HCEC 1CT (cell line): ENCODE measurements at places on chromosomes 16 and 17.

- no peak for DNase-seq
Observed at GRCh38 chr17:28346746-28347246, 10.5 kb downstream of the POLDIP2 start.

DNA sequence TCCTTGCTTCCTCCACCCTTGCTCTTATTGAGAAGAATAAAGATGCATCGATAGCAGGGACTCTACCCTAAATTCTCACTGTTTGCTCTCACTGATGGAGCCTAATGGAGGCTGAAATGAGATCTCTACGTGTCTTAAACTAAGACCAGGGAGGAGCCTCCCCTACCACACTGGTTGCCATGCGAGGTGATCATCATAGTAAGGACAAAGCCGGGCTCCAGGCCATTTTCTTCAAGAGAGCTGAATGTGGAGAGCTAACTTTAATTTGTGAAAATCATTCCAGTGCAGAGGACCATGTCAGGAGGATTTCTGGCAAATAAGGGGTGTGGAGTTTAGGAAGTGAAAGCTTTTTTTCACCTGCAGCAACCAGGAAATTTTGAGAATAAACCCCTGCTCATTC, 5.6 kb downstream of the CDH11 start:
- no peak for DNase-seq

- no peak for DNase-seq
Observed at GRCh38 chr17:76727745-76728456, 1.3 kb downstream of the METTL23 start.

GRCh38 chr17:80760511-80760911, 215.9 kb downstream of the RPTOR start:
- DNase-seq: no peak

DNA sequence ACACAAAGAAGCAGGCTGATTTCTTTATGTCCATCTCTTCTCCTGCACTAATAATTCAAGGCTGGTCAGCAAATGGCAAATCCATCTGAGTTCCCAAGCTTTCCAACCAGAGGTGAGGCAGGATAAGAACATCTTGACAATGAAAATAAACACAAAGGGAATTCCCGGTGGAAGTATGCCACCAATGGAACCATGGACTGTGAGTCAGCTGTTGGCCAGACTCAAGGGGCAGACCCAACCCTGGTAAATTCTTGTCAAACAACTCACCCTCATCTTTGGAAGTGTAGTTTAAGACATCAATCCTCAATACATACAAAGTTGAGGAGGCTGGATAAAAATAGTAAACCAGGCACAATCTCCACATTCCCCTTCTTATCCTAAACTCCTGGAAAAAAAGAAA, 74.3 kb upstream of the CES5A start:
- no peak for DNase-seq

GRCh38 chr17:12590417-12590816, 75.3 kb upstream of the MYOCD start:
- DNase-seq: no peak

DNA sequence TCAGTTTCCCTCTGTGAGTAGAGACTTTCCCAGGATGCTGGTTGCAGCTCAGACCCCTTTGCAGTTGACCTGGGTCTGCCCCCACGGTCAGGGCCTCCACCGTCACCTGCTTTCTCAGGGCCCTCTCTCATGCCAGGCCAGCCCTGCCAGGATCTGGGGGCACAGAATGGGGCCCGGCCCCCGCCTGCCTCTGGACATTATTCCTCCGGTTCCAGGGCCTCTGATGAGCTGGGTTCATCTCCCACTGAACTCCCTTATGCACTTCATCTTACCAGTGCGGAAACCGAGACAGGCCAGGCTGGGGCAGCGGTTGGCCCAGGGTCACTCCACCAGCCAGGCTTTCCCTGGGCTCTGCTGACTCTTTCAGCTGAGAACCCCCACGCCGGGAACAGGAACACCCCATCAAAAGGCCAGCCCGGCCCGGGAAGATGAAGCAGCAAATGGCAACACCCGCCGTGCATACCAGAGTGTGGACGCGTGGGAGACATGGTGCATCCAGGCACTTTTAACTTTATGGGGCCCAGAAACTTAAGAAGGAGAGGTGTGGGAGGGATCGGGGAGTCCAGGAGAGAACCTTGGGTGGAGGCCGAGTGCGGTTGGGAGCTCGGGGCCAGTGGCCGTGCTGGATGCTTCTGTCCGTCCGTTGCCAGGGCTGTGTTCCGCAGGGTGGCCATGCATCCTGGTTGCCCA, 19.9 kb downstream of the ZNF469 start:
- DNase-seq: no peak

DNA sequence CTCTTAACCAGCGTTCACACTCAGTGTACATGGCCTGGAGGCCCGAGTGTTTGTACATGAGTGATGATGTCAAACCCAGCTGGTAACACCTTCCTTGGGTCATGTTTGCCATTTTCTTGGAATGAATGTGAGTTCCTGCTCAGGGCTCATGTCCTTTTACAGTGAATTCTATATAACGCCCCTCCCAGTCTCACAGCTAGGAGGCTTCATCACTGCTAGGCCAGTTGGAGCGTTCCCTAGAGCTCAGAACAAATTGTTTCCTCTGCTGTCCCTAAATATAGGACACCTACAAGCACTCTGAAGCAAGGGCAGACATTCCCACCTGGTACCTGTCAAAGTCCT, 5.5 kb downstream of the TIMM22 start:
- DNase-seq: no peak

DNA sequence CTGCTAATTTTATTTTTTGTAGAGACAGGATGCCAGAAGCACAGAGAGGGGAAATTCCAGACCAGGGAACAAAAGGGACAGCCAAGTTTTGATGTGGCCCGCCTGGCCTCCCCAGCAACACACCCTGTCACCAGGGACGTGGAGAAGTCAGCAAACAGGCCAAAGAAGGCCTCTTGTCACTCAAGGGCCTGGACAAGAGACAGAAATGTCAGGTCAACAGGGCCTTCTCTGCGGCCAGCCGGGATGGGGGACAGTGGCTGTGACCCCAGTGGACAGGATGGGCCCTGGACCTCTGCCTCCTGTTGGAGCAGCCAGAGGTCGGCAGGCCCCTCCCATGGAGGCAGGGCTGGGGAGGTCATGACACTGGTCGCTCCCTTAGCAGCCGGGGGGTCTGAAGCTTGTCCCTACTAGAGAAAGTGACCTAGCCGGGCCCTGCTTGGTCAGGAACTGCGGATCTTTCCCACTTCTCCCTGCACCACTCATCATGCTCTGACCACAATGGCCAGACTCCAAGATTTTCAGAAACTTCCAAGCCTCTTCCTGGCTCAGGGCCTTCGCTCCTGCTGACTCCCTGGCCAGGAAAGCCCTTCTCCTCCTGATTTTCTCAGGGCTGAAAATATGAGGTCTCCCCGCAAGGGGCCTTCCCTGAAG, 9.2 kb upstream of the TVP23A start:
- DNase-seq: peak; percentile 77

DNA sequence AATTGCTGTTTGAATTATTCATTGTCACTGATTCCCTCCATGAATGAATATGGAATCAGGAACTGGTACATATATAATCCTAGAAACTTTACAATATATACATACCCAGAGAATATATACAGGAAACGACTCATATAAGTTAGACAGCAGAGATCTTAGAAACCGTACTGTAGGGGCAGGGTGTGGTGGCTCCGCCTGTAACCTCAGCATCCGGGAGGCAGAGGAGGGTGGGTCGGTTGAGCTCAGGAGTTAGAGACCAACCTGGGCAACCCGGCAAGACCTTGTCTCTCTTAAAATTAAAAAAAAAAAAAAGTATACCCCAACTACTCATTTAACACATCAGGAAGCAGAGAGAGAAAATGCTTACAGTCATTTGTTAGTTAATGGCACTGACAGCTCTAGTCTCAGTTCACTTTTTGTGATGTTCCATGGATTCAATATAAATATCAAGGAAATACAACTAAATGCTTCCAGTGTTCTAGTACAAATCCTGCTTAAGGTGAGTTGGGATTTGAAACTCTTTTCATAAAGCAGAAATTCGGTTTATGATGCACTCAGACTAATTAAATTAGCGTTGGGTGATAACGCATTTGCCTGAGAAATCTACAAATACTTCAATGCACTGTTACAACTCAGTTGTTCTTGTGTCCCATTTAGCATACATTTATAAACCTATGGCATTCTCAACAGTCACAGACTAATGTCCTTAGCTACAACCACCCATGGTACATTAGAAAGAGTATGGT, 5.6 kb downstream of the GLG1 start:
- DNase-seq: no peak

DNA sequence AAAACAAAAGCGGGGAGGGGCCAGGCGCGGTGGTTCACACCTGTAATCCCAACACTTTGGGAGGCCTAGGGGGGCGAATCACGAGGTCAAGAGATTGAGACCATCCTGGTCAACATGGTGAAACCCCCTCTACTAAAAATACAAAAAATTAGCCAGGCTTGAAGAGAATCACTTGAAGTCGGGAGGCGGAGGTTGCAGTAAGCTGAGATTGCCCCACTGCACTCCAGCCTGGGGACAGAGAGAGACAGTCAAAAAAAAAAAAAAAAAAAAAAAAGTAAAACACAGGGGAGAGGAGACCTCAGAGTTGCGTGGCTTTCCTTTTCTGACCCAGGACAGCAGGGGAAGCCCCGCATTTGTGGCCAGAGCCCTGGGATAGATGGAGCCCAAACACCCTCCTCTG, 19.9 kb downstream of the ACTG1 start:
- DNase-seq: no peak

DNA sequence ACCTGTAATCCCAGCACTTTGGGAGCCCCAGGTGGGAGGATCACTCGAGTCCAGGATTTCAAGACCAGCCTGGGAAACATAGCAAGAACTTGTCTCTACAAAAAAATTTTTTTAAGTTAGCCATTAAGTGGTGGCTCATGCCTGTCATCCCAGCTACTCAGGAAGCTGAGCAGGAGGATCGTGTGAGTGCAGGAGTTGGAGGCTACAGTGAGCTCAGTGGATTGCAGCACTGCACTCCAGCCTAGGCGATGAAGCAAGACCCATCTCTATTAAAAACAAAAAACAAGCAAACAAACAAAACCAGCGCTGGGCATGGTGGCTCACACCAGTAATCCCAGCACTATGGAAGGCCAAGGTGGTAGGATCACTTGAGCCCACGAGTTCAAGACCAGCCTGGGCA, 38.0 kb downstream of the HEATR3 start:
- peak; percentile 67 for DNase-seq

DNA sequence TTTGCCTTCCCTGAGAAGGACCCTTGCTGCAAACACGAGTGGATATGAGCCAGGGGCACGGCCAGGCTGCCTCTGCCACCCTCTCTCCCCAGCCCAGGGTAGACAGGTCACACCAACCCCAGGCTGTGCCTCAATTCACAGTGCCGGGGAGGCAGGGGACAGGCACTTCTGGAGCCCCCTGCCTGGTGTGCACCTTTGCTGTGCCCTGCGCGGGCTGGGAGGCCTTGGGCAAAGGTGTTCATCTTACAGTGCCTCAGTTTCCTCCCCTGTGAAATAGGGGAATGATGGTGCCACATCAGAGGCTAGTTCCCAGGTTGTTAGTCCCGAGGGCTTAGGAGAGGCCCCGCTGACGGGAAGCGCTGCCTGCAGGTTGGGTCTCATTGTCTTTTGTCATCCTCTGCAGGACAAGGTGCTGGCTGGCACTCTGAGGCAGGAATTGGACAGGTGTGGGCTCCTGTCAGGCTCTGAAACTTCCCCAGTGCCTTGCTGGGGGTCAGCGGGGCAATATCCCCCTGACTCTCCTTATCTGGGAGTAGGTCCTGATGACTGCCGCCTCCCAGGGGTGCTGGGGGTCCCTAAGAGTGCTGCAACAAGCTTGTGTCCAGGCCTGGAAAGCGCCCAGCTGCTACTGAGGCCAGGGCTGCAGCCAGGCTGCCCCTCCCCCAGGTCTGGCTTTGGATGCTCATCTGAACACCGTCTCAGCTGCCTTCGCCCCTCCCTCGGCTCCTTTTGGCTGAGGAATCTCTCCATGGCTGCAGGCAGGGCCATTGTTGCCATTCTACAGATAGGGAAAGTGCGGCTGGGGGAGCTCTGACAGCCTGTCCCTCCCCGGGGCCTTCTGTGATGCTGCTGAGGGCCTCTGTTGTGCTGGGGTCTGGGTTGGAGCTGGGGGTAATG, 3.1 kb downstream of the PRSS21 start:
- DNase-seq: no peak

GRCh38 chr16:26712876-26713275, 353.9 kb upstream of the C16orf82 start:
- DNase-seq: no peak

- no peak for DNase-seq
Observed at GRCh38 chr17:31072186-31072585, 22.6 kb upstream of the NF1 start.

- DNase-seq: no peak
Observed at GRCh38 chr17:48175692-48176470, 68.3 kb downstream of the SNX11 start.

- no peak for DNase-seq
Observed at GRCh38 chr16:31190818-31191444, 11.0 kb downstream of the FUS start.

GRCh38 chr16:2147981-2148671, at the start of gene RAB26:
RAB26 (plus strand) TSS chr16:2148625; CDS start chr16:2148784, 159 bp downstream.
- DNase-seq: peak; percentile 48

DNA sequence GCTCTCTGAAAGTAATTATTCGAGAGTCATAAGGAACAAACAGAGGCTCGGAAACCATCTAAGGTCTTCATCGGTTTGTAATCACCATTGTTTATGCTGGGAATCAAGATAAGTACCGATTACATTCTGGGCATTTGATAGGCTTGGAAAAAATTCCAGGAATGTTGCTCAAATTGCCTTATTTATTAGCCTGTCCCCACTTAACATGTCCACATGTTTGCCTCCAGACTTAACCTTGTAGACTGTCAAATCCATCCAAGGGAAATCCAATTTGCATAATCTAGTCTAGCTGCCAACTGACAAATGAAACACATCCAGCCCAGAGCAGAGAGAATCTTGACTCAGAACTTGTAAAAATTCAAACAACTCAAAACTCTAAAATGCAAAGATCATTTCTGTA, 51.3 kb upstream of the TMC5 start:
- no peak for DNase-seq

DNA sequence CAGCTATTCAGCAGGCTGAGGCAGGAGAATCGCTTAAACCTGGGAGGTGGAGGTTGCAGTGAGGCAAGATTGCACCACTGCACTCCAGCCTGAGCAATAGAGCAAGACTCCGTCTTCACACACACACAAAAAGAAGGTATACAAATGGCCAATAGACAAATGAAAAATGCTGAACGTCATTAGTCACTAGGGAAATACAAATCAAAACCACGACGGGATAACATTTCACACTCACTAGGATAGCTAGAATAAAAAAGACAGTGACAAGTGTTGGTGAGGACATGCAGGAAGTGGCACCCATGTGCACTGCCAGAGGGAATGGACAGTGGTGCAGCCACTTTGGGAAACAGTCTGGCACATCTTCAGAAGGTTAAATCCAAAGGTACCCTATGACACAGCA, 172.9 kb downstream of the FTO start:
- DNase-seq: no peak

DNA sequence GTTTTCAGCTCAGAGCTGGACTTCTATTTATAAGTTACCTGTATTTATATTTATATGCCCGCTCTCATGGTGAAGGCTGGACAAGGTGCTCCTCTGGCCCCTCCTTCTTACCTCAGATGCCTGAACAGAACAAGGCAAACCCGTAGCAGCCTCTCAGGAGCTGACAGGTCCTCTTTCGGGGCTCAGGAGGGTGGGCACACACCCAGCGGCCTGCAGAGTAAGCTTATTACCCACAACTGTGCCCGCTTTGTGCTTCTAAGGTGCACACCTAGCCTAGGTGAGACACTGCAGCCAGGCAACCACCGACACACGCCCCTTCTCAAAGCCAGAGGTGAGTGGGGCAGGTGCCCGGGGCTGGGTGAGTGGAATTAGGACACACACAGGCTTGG, 5.3 kb downstream of the NKIRAS2 start:
- DNase-seq: no peak

GRCh38 chr16:69055008-69055407, 50.4 kb upstream of the HAS3 start:
- no peak for DNase-seq

GRCh38 chr17:45018848-45019711, 32.4 kb downstream of the DCAKD start:
- DNase-seq: peak; percentile 51
